ENCODE measurements at places on chromosomes 6 and 20.

- no peak for DNase-seq
These were observed 235.3 kb upstream of the ZFP64 start for GRCh38 chr20:52426856-52427255.

DNA sequence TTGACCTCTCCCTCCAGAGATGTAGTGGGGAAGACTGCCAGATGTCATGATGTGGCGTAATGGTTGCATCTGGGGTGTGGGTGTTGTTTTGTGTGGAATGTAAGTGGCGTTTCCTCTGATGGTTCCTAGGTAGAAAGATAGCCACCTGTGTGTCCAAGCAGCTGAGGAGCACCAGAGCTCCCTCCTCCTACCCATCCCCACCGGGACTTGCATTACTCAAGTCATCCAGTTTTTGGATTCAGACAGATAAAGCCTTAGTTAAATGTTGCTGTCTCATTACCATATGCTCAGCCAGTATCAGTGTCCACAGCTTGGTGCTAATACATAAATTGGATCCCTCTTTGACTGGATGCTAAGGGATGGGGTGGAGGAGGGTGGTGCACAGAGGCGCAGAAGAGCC, 282.3 kb downstream of the TBC1D7 start:
- no peak for DNase-seq

- no peak for DNase-seq
These were observed at the start of gene TRDN for GRCh38 chr6:123636782-123637181. TSS of gene TRDN (minus strand) at chr6:123636950. CDS start at chr6:123636775, 175 bp downstream.

- DNase-seq: no peak
These were observed 29.2 kb upstream of the NOL4L start for GRCh38 chr20:32614303-32614702.

All from tibial artery (tissue), 4 donors.